ENCODE measurements at places on chromosomes 12 and 14. TPM values are rescaled to one million over a fixed set of nuclear protein-coding genes. Genes with fewer than 3 reads are reported as not detected.

GNB3 gene
- 1.1 TPM for total RNA-seq

STON2 gene
- 26.6 TPM for total RNA-seq

KRT85 gene
- total RNA-seq = not detected

CCDC88C gene
- total RNA-seq = 33.1 TPM

POTEG gene
- not detected for total RNA-seq

Measured in upper lobe of left lung (tissue), 6 donors.